ENCODE measurements at places on chromosomes 2 and 18. TPM values are rescaled to one million over a fixed set of nuclear protein-coding genes. Genes with fewer than 3 reads are reported as not detected.

DNA sequence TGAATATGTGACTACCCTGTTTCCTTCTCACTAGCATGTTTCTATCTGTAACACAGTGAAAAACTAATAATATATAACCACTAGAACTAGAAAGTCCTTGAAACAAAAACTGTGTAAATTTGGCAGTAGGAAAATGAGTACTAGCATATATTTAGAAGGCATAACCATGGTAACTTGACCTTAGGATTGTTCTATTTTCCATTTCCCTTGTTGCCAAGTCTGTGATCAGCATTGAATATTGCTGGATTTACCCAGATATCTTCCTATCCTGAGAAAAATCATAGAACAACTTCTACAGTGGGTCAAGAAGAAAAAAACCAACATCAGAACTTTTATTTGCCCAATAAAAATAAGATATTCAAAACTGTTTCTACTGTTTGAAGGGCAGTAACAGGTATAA is 563.9 kb upstream of the NRXN1 start:
- no peak for DNase-seq

GRCh38 chr2:24993406-24994145 is 21.8 kb upstream of the DNAJC27 start:
- DNase-seq, result no peak

DNA sequence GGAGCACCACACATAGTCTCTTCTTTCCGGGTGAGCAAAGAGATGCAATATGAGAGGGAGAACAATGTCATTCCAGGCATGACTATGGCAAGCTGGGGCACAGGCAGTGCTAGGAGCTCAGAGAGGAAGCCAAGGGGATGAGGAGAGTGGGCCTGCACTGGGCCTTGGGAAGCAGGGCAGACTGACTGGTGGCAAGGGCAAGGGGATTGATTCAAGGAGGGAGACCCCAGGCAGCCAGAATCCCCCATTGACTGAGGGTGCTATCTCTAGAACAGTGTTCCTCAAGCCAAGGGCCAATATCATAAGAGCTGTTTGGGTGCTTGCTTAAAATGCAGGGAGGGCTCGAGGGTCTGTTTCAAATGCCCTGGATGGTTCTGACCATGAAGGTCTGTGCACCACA is 36.1 kb downstream of the MARCO start:
- no peak for DNase-seq

DNA sequence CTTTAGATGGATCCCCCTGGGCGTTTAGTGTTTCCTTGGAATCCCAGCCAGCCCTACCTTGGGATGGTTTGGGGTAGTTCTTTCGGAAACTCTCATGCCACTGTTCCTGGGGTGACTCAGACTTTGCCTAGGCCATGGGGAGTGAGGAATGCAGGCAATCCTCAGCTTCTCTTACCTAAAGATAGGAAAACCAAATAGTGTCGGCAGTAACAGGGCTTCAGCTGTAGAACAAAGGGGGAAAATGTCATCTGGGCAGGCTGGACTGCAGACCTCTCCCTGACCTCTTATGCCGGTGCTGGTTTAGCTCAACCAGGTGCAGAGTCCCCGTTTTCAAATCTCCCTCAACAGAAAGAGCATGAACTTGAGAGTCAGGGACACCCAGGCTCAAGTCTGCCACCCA is 252.1 kb downstream of the TSN start:
- DNase-seq, result no peak

DNA sequence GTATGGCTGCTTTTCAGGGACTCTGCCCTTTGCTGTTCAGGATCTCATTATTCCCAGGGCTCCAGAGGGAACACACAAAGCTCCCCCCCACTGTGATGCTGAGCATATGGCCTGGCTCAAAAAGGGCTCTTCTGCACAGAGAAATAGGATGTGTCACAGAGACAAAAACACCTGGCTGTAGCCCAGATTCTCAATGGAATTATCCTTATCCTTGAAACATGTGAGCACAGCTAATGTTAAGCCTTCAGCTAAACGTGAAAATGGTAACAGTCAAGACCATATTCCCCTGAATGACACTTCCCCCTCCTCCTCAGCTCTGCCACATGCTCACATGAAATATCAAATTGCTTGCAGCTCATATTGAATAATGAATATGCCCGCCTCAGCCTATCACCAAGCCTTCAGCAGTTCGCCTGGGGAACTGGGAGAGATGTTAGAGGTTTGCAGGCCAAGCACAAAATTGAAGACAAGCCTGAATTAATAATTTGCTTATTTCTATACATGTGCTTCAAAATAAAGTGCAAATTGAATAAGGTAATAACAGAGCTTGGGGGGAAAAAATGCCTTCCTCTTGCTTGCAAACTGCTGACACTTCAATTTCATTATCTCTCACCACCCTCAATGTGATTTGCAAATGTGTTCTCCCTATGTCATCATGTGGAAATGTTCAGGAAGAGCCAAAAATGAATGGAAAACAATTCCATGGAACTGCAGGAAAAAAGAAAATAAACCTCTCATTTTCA is 181.0 kb upstream of the HNRNPA3 start:
- no peak for DNase-seq

DNA sequence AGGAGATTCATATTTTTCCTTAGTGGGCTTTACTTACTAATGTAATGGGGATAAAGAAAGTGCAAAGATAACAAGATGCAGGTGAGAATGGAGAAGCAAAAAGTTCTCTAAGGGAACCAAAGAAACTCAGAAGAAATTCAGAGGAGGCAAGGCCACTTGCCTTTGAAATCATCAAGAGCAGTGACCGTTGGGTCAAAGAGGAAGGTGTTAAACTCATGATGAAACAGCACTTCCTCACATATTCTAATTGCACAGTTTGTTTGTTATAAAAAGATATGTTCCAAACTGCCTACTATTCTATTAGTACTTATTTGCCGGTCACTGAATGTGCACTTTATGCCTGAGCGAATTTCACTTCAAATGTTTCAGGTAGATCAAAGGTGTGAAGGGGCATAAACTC is 975.1 kb downstream of the BCL11A start:
- DNase-seq, result no peak

DNA sequence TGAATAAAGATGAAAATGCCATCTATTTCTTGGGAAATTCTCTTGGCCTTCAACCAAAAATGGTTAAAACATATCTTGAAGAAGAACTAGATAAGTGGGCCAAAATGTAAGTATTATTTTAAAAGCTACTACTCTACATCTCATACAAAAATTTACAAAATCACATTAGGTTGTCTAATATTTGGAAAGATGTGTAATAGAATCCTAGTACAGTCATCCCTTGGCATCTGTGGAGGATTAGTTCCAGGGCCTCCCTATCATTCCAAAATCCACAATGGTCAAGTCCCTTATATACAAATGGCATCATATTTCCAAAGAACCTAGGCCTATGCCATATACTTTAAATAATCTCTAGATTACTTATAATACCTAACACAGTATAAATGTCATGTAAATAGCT is 41.2 kb downstream of the KYNU start:
- DNase-seq, result no peak

The MALL gene
- not detected for total RNA-seq

The RNF25 gene
- total RNA-seq, result 25.7 TPM

The GFPT1 gene
- 21.7 TPM for total RNA-seq

The TRAPPC8 gene
- total RNA-seq, result 33.0 TPM

The BUB1 gene
- total RNA-seq, result 126 TPM
